NCI-H524 treated with DMSO at 0.1 percent for 48 hours (cell line): ENCODE measurements at places on chromosomes 11 and 22.

DNA sequence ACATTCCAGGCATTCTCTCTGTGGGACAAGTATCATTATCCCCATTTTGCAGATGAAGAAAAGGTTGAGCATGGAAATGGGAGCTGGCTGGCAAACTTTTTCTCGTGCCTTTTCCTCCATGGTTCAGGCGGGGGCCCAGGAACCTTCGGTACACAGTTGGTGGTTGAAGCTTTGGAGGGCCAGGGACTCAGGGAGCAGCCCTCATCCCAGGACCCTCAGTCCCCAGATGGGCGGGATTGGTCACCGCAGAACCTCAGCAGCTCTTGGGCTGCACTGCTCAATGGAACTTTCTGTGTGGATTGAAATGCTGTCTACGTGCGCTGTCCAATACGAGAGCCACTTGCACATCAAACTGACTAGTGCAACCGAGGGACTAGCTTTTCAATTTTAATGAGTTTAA, 61.2 kb downstream of the TSPAN18 start:
- no peak for DNase-seq

DNA sequence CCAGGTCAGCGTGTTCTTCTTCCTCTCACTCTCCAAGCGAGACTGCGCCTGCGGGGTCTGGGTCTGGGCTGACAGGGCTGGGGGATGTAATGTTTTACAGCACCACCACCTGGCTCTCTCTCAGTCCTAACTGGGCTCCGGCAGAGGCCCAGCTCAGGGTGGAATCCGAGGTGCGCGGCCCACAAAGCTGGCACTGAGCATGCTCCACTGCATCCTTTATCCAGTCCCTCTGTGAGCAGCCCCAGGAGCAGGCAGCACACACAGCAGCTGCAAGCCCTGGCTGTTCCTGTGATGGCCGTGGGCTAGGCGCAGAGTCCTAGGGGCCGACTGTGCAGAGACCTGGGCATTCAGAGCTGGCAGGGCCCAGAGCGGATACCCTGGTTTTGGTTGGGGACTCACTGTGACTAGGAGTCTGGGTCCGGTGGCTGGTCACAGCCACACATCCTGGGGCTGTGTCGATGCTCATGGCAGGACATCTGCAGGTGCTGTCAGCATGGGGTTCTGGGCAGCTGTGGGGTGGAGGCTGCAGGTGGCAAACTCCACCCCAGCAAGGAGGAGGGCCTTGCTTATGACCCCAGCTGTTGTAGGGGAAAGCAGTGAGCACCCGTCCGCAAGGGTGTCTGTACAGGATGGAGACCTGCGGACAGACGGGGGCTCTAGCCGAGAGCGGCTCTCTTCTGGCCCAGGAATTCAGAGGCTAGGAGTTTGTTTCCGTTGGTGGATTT, 4.0 kb downstream of the LRRC75B start:
- no peak for DNase-seq

- DNase-seq, result no peak
Measured at GRCh38 chr11:1479006-1479677, 7.4 kb downstream of the MOB2 start.

DNA sequence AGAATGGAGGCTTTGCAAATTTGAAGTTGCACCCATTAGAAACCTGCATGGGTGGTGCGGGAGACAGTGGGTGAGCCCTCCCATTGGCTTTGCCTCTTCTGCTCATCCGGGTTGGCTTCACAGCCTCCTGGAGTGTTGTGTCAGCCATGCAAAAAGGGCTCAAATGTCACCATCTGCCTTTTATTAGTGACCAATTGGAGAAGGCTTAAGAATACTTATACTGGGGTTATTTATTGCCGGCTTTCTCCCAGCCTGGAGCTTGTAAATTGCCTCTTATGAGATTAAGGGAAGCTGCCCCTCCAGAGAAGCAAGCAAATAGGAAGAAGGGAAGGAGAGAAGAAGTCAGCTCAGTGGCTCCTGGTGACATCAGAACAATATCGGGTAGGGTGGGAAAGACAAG, 182.6 kb downstream of the ST3GAL4 start:
- DNase-seq, result peak; percentile 97

DNA sequence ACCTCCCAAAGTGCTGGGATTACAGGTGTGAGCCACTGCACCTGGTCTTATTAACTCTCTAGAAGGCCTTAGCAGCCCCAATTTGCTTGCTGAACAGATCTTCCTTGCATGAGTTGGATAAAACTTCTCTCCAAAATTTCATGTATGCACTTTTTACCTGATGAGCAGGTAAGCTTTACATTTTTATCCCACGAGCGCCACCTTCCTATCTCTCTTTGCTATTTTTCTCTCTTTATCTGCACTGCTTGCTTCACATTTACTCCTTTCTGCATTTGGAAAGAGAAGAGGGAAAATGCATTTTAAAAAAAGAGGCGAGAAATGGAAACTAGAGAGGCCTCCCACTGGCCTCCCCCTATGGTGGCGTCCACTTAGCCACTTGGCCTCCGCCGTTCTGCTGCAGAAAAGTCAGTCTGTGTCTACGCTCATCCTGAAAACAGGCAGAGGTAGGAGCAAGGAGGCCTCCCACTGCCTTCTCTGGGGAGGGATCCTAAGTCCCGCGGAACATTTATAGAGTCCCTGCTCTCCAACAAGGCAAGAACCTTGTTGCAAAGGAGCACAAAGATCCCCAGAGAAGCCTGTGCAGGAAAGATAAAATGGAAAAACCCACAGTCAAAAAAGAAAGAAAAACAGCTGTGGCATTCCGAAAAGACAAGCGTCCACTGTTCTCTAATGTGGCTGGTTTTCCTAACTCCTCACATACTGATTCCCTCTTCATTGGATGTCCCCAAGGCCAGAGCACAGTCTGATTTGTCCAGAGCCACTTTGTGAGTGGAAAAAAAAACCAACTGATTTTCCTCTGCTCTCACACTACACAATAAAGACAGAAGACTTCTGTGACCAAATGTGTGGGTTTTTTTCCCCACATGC, 62.2 kb upstream of the INCENP start:
- no peak for DNase-seq
